ENCODE measurements at places on chromosomes 5 and 9. TPM values are rescaled to one million over a fixed set of nuclear protein-coding genes. Genes with fewer than 3 reads are reported as not detected.

- no peak for DNase-seq
Observed at GRCh38 chr9:110249603-110250002, 6.7 kb downstream of the TXN start.

Gene TMOD1
- total RNA-seq: 103 TPM

- DNase-seq: no peak
Observed at GRCh38 chr5:132132138-132132537, 58.5 kb downstream of the CSF2 start.

Gene TAF11L10
- not detected for total RNA-seq

Gene RNF224
- total RNA-seq: not detected

Gene ATG10
- 11.3 TPM for total RNA-seq

- DNase-seq: no peak
Observed at GRCh38 chr5:10486511-10487344, 45.0 kb downstream of the ROPN1L start.

- no peak for DNase-seq
Observed at GRCh38 chr9:82147798-82148425, 159.3 kb downstream of the SPATA31D1 start.

Gene OR1Q1
- not detected for total RNA-seq

DNA sequence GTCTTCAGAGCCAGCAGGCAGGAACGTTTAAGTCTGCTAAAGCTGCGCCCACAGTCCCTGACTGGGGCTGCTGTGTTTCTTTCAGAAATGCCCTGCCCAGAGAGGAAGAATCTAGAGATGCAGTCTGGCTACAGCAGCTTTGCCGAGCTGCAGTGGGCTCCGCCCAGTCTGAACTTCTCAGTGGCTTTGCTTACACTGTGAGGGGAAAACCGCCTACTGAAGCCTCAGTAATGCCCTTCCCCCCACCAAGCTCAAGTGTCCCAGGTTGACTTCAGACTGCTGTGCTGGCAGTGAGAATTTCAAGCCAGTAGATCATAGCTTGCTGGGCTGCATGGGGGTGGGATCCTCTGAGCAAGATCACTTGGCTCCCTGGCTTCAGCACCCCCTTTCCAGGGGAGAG is 78.4 kb downstream of the SREK1 start:
- no peak for DNase-seq

GRCh38 chr5:173294673-173295320 is 33.4 kb downstream of the STC2 start:
- no peak for DNase-seq

Gene GARIN3
- not detected for total RNA-seq

DNA sequence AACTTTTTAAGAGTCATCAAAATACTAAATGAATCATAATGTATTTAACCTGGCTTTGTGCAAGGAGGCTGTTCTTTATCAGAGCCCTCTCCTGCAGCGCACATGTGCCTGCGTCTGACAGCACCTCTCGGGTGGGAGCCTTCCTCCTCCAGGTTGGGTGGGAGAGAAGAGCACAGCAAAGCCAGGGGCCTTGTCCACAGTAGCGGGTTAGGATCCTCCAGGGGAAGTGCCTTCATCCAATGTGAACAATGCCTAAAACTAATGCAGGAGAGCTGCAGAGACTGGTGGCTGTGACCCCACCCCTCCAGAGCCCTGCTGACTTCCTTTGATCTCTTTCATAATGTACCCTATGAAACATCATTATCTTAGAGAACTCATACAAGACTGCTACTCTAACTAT is 10.2 kb downstream of the UBE2QL1 start:
- DNase-seq: no peak

- DNase-seq: peak; percentile 5
Observed at GRCh38 chr5:7629561-7629960, 221.4 kb downstream of the CFAP90 start.
